ENCODE measurements at places on chromosomes 12 and 14.

DNA sequence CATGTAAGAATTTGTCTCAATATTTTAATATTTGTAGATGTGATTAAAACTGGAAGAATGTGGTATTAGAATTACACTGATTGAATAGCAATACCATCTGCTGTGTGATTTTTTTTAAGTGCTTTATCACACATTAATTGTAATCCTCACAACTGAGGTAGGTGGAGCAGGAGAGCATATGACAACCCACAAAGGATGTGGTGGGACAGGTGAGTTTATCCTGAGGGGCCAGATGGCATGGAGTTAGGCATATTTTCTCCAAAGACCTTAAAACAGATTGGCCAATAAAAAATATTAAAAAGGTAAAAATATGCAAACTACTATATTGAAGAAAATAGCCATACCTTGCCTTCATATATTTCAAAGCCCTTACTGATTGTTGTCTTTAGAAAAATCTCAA lies 7.8 kb downstream of the LRRC10 start:
- DNase-seq: no peak

- no peak for DNase-seq
Measured at GRCh38 chr14:65769151-65769550, 356.6 kb downstream of the FUT8 start.

DNA sequence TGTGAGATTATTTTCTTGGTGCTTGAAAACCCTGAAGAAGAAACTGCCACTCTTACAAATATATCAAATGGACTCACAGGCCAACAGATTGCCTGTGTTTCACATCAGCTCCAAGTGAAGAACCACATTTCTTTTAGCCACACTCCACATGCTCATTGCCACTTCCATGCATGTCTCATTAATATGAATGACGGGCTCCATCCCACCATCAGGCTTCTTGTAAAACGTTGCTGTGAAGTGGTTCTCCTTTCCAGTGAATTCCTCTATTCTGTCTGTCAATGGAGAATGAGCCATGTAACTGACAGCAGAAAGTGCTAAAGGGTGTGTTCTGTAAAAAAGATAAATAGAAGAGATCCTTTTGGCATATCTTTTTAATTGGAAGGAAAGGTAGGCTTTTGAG lies 188.2 kb upstream of the RMST start:
- DNase-seq: no peak

DNA sequence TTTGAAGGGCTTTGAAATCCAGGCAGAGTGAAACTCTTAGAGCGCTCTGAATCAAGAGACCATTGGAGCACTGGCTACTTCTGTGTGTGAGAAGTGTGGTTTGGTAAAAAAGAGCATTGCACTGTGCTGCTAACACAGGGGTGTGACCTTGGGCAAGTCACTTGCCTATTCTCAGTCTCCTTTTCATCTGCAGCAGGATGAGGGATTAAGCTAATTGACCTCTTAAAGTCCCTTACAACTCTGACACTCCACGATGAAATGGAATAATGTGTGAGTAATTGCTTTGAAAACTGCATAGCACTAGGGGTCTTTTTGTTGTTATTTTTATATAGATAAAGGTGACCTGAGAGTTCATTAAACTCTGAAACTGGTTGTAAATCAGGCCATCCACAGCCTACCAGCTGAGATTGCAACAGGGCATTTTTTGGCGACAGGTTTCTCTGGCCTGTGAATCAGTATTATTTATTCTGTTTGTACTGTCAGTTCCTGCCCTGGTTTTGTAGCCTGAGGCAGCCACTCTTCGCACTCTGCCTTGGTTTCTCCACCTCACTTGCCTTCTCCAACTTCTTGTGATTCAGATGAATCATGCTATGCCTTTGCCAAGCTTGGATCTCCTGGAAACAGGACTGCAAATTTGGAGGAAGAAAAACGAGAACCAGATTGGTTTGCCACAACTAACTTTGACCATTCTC lies 159.9 kb upstream of the PARP11 start:
- DNase-seq: no peak

- DNase-seq: no peak
Measured at GRCh38 chr14:47626151-47627035, 49.0 kb downstream of the MDGA2 start.

All from GM12891 (cell line).